HEK293T (cell line): ENCODE measurements at places on chromosomes 1 and 21.

- no peak for DNase-seq
Observed at GRCh38 chr21:39094847-39095579, 88.2 kb downstream of the PSMG1 start.

GRCh38 chr21:28632755-28633408 is 359.8 kb downstream of the LTN1 start:
- no peak for DNase-seq

DNA sequence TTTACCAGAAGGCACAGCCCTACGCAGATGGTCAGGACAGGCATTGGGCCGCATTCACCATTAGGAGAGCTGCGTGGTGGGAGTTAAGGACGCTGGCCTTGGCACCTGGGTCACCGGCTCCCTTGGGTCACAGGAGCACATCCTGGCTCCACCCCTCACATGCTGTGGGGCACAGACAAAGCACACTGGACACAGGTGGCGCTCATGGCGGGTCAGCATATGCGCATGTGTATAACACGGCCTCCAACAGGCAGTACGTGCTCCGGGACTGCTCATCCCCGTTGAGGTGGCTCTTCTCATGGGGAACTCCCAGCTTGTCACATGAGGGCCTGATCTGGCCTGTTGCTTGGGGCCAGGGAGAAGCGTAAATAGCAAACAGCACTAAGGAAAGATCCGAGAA is 25.0 kb downstream of the PGBD5 start:
- no peak for DNase-seq

GRCh38 chr21:16330082-16330907 is 600.5 kb downstream of the USP25 start:
- peak; percentile 64 for DNase-seq

- no peak for DNase-seq
Observed at GRCh38 chr1:83024251-83024767, 974.6 kb downstream of the TTLL7 start.

- DNase-seq, result peak; percentile 89
Observed at GRCh38 chr1:42380586-42381279, at the start of gene RIMKLA. Gene RIMKLA, plus strand, starts transcription at chr1:42380792. Its CDS starts 143 bp downstream, at chr1:42380935.

DNA sequence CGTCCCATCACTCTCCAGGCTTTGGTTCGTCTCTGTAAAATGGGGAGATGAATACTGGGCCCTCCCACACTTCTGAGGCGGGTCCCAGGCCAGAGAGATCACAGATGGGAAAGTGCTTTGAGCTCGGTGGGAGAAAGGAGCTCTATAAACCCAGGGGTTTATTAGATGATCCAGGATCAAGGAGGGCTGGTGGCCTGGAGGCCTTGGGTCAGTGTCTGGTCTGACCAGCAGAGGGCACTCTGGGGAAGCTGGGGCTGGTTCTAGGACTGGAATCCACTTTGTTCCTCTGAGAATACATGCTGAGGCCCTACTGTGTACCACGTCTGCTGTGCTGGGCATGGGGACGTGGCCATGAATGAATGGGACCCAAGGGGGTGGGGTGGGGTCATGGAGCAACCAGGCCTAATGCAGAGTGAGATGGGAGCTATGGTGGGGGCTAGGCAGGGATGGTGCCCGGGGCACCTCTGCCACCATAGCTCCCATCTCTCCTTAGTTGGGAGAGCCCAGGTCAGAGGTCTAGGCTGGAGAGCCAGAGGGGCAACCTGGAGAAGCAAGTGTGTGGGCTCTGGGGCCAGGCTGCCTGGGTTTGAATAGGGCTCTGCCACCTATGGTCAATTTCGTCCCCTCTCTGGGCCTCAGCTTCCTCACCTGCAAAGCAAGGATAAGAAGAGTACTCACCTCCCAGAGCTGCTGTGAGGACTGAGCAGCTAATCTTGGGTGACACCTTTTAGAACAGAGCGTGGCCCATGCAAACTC is 9.0 kb upstream of the FAM131C start:
- peak; percentile 80 for DNase-seq

DNA sequence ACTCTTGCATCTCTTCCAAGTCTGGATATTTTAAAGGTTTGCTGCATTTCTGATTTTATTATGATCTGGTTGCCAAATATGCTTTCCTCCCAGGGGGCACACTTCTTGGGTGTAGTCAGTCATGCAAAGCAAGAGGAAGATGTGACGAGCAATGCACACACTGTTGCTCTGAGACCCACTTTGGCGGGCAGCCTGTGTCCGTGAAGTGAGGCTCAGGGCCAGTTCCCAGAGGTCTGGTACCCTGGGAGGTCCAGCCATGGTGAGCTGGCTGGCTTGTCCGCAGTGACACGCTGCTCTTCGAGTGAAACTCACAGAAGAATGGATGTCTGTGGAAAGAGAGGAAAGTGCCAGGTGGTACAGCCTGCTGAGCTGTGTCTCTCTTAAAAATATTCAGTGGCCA is 52.8 kb upstream of the EDN2 start:
- no peak for DNase-seq

DNA sequence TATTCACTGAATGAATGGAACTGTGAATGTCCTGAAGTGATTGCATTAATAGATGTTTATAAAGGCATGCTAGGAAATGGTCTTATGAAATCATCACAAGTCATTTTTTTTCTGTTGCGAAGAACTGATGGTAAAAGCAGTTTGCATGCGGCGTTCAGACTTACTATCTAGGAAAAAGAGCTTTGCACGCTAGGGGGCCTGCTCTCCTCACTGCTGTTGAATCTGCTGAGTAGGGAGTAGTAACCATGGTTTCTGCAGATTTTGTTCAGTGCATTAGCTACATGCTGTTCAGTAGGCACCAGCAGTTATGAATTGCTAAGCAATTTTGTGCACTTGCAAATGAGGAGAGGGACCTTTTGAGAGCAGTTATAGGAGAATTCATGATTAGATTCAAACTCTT is 57.9 kb downstream of the CENPF start:
- DNase-seq, result peak; percentile 33

GRCh38 chr21:39611551-39612190 is 1.1 kb upstream of the B3GALT5 start:
- no peak for DNase-seq

GRCh38 chr1:155529109-155529508 is 33.5 kb downstream of the ASH1L start:
- no peak for DNase-seq

GRCh38 chr1:153916297-153916696 is 6.5 kb downstream of the GATAD2B start:
- DNase-seq, result no peak

DNA sequence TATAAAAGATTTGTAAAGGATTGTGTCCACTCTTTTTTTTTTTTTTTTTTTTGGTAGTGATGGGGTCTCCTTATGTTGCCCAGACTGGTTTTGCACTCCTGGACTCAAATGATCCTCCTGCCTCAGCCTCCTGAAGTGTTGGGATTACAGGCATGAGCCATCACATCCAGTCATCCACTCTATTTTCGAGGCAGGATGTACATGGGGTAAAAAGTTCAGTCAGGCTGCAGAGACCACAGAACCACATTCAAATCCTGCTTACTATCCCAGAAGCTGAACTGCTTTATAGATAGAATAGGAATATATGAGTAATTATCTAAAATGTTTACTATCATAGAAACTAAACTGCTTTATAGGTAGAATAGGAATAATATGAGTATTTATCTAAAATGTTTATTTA is 26.0 kb upstream of the KCNK2 start:
- no peak for DNase-seq

- DNase-seq, result peak; percentile 61
Observed at GRCh38 chr21:42463861-42464515, 32.0 kb downstream of the RSPH1 start.

DNA sequence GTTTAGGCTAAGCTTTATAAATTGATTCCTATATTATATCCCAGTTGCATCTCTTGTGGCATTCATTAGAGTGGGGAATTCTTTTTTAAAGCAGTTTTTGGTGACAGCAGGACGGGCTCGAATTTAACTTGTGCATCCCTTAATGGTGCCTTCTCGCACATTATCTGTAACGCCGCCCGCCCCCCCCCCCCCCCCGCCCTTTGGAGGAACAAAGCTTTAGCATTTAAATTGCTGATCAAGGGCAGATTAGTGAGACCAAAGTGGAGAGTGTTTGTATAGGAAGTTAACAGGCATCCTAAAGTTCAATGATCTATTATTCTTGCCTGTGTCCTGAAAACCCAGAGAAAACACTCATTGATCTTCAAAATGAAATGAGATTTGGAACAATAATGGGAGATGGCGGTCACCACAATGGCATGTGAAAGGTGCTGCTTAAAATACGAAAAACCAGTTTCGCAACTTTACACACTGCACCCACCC is 2.2 kb downstream of the LMO4 start:
- no peak for DNase-seq

- DNase-seq, result no peak
Observed at GRCh38 chr1:242554577-242554976, 30.1 kb upstream of the PLD5 start.

DNA sequence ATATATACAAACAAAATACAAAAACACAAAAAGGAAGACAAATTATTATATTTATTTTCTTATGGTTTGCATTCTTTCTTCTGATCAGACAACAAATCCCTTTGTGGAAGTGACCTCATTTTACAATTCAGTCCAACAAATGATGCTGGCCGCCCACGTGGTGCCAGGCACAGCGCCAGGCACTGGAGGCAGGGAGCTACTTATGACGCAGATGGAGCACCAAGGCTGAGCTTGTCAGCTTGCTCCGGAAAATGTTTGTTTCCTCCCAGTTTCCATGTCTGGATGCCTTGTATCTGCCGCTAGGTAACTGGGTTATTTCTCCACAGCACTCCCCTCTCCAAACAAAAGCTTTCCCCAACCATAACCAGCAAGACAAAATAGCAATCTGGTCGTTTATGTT is 30.7 kb upstream of the CD34 start:
- DNase-seq, result no peak

- no peak for DNase-seq
Observed at GRCh38 chr1:177858332-177858821, 111.5 kb downstream of the SEC16B start.

DNA sequence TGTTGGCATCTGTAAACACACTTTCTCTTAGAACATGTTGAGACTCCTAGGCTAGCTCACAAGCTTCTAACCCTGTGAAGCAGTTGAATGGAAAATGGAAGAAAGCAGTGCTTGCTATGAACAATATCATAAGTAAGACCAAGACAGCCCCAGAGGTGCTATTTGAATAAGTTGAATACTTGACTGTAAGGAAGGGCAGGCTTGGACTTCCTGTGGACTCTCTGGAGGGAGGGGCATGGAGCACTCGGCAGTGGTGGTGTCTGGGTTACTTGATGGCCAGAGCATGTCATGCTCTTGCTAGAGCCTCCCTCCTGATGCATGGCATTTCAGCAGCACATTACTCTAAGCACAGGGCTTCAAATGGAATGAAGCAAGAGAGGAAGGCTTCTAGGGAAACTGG is 60.0 kb downstream of the MRPS6 start:
- no peak for DNase-seq

DNA sequence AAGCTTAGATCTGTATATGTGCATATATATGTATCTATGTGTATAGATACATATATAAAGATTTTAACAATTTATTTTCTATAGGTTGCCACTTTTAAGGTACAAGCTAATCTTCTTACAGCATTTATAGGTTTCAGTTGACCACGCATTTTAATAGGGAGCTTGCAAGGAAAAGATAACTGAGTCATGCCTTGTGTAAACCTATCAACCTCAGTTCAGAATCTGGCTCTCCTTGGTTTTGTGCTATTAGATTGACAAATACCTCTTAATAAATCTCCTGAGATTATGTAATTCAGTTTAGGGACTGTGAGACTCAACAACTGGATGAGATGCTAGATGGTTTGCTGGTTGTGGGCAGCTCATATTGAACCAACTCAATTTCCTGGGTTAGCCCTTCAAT is 114.7 kb upstream of the SERBP1 start:
- DNase-seq, result no peak

DNA sequence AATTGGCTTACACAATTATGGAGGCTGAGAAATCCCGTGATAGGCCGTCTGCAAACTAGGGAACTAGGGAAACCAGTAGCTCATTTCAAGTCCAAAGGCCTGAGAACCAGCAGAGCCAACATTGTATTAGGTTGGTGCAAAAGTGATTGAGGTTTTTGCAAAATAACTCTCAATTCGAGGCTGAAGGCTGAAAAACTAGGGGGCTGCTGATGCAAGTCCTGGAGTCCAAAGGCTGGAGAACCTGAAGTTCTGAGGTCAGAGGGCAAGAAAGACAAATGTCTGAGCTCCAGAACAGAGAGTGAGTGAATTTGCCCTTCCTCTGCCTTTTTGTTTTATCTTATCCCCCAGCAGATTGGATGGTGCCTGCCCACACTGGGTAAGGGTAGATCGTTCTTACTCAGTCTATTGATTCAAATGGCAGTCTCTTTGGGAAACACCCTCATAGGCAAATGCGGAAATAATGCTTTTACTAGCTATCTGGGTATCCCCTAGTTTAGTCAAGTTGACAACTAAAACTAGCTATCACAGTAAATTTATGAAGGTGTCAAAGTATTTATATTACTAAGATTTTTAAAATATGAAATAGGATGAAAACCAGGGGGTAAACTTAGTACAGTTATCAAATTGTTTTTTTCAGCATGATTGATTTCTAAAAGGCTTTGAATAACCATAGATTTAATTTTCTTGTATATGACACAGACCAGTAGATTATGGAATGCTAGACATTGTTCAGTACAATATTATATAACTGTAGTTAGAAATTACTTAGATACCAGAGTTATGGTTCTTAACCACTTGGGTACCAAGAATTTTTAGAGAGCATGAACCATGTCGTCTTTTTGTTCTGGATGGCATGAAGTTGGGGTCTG is 15.4 kb downstream of the RABGAP1L start:
- no peak for DNase-seq

- no peak for DNase-seq
Observed at GRCh38 chr1:17605582-17606344, 66.3 kb downstream of the ARHGEF10L start.

GRCh38 chr1:110928191-110928590 is 35.5 kb downstream of the LRIF1 start:
- DNase-seq, result no peak

DNA sequence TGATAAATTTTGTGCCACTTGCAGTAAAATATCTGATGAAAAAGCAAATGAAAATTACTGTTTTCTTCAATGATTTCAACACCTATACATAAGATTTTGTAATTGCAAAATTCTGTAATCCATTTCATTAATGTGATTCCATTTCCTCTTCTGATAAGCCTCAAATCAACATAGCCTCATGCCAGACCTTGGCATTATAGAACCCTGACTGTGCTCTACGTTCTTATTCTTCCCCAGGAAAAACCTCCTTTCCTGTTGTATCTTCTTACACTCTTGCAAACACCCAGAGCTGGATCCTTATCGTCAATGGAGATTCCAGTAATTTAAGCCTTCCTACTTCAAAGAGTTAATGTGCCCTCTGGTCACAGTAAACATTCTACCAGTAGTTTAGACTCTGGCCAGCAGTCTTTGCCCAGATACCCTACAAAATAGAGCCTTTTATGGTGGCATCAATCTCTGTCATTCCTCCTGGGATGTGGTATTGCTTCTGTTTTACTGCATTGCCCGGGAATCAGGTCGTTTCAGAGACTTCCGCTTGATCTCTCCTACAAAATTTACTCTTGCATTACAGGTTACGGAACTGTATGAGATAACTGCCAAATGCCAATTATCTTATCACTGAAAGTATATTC is 48.5 kb upstream of the CHRM3 start:
- DNase-seq, result no peak

- no peak for DNase-seq
Observed at GRCh38 chr1:156923670-156924477, 3.4 kb downstream of the LRRC71 start.
